Stimulated activated CD4-positive, alpha-beta T cell treated with anti-CD3 and anti-CD28 coated beads, Interleukin-1b, Interleukin-23, amount 100 ng/mL, for 1 hour (primary cell): ENCODE measurements at places on chromosomes 4 and X.

DNA sequence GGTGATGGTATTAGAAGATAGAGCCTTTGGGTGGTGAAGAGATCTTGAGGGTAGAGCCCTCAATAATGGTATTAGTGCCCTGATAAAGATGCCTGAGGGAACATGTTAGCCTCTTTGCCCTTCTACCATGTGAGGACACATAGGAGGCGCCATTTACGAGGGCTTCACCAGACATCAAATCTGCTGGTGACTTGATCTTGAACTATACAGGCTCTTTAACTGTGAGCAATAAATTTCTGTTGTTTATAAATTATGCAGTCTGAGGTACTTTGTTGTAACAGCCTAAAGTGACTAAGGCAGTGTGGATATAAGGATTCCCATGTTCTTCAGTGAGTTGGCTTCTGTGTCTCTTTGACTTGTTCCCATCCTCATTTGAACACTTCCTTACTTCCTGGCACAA is 11.8 kb downstream of the MOB1B start:
- no peak for DNase-seq

GRCh38 chr4:145866991-145867390 is 71.6 kb downstream of the ZNF827 start:
- no peak for DNase-seq

DNA sequence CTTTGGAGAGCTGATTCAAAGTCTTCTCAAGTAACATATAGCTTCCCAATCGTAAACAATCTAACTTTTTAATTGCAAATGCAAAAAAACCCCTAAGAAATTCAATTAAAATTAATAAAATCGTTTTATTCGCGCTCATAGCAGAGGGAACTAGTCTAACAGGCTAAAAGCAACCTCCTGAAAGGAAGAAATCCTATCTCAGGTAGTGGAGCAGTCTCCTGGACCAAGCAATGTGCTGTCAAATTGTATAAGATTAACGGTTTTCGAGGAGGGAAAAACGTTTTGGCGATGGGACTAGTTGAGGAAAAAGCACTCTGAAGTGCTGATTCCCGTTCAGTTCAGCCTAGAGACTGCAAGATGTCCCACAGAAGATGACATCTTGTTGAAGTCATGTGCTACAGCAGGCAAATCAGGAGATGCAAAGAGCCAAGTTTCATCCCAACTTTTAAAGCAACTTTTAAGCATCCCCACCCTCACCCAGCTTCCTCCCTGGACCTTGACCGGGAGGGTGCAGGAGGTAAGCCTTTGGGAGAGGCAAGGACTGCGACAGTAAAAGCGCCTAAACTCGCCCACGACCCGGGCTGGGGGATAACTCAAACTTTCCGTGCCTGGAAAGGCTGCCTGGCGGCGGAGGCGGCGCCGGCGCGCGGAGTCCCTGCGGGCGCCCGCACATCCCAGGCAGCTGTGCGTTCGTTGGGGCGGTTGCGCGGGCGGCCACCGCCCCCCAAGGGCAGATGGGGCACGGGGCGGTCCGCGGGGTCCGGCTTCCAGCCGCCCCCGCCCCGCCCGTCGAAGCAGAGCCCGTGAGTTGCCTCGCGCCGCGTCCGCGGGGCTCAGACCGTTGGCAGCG is 784 bp downstream of the MAP7D3 start:
- DNase-seq = peak; percentile 4

- no peak for DNase-seq
Observed at GRCh38 chrX:1231850-1232465, 19.5 kb upstream of the CRLF2 start.

- no peak for DNase-seq
Observed at GRCh38 chr4:159346681-159347080, 243.8 kb downstream of the RAPGEF2 start.

GRCh38 chr4:143443728-143444127 is 69.8 kb upstream of the SMARCA5 start:
- DNase-seq = no peak
